Endodermal cell (in vitro differentiated cells): ENCODE measurements at places on chromosomes 5 and 9.

DNA sequence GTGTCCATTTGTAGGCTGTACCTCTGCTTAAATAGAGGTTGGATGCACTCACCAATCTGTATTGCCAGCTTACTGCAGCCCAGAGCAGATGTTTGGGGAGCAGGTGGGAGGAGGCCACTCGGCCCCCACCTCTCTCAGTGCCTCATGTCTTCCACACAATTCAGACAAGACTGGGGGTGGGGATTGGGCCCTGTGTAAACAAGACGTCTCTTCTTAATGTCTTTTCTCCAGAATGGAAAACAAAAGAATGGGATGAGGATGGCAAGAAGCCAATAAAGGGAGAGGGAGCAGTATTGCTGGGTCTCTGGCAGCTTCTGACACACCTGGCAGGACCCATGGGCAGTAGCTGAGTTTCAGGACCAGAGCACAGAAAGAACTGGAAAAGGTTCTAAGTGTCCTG, 64.9 kb downstream of the SIL1 start:
- DNase-seq = no peak

GRCh38 chr9:91211414-91211813, 150.3 kb downstream of the AUH start:
- no peak for DNase-seq

- no peak for DNase-seq
These were observed 62.2 kb downstream of the COX7C start for GRCh38 chr5:86679949-86680348.

- DNase-seq = no peak
These were observed 895.6 kb downstream of the TLE1 start for GRCh38 chr9:80793706-80794105.

DNA sequence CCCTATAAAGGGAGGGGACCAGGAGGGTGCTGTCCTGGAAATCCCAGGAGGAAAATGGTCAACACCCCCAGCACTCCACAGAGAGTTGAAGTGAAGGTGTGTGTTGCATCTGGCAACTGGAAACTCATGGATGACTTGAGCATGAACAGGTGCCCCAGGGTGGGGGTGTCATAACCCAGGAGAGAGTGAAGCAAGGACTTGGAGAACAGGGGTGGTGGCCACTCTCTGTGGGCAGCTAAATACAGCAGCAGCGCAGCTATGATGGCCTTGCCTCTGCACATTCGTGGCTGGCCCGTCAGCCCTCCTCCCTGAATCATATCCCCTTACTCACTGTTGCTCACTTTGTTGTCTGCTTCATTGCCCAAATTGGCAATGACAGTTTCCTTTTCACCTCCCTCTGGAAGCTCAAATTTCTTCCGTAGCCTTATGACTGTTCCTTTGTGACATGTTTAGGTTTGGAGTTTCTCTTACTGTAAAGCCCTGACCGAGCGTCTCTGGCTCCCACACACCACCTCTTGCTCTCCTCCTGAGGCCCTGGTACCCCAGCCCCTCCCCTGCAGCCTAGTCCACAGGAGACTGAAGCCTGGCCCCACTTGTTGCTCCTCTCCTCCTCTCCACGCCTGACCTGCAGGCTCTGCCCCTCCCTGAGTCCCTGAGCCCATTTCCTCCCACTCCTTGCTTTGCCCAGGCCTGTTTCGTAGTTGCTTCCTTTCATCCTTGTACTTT, 185.8 kb downstream of the CD180 start:
- DNase-seq = no peak

DNA sequence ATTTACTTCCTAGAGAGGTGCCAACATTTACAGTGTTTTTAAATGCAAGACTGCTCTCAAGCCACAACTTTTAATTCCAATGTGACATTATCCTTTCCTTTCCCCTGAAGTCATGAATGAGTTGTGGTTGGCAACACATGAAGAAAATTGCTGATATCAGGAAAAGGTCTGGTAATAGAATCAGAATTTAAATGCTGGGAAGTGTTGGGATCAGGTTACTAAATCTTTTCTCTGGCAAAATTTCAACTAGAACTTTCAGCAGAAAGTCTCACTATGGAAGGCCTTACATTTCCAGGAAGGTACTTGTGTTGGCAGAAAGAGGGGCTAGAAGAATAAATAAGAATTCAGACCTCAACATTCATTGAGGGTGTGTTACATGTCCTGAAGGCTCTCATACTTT, 10.6 kb upstream of the SLC44A1 start:
- no peak for DNase-seq

DNA sequence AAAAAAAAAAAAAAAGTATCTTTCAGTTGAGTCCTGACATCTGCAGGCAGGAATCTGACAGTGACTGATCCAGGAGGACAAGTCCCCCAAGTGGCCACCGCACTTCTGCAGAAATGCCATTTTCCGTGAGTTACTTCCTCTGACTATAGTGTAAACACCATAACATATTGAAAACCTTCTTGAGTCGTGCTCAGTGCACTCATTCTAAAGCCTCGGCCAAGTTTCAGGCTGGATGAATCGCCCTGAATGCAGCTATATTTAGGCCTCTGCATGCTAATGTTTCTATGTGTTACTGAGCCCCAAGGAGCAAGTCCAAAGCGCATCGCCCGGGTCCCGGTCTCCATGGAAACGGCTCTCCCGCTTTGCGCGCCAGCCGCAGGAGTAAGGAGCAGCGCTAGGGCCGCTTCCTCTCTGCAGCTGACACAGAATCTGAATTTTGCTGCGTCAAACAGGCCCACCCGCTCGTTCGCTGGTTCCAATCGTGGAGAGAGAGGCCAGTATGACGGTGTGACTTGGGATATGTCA, 335.4 kb downstream of the MSX2 start:
- peak; percentile 92 for DNase-seq

DNA sequence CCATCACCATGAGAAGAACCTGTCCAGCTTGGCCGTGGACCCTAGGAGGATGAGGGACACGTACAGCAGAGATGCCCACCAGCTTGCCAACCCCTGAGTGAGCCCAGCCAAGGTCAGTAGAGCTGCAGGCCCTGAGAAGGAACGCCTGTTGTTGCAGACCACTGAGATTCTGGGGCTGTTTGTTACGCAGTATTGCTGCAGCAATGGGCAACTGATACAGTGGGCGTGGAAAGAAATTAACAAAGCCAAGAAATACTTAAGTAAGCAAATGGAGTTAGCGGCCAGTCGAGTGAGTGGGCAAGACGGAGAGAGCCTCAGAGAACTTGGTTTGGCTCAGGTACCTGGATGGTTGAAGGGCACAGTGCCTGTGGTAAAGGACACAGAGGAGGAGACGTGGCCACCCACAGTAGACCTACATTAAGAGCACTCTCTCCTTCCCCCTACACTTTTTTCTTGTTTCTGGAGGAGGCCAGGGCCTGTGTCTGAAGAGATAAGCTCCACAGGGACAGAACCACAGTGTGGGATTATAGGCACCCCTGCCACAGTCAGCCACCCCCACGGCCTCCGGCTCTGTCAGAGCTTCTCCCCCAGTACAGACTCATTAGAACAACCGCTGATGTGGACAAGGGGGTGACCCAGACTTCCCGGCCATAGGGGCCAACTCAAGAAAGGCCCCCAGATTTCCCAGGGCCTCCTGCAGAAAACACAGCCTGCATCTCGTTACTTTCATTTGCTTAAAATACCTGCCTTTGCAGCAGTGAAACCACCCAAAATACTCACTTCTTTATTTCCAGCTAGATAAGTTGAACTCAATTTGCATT, 40.1 kb upstream of the GRHPR start:
- no peak for DNase-seq

DNA sequence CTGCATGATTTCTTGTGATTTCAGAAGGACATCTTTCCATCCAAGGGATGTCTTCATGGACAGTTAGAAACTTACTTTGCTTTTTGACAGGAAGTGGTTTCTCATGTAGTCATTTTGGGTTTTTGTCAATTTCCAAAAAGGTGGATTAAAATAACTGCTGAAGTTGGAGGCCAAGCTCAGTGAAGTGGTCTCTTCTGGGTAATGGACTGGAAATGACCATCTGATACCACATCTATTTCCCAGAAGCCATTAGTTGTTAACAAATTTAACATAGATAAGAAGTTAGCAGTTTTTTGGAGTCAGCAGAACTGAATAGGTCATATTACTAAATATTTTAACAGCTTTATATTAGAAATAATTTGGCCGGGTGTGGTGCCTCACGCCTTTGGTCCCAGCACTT, 86.2 kb upstream of the MYO10 start:
- no peak for DNase-seq

- DNase-seq = no peak
These were observed 168.9 kb upstream of the PUM3 start for GRCh38 chr9:3012842-3013241.

GRCh38 chr5:43363445-43364152, 48.6 kb downstream of the CCL28 start:
- no peak for DNase-seq
